ENCODE measurements at places on chromosomes 5 and 9.

DNA sequence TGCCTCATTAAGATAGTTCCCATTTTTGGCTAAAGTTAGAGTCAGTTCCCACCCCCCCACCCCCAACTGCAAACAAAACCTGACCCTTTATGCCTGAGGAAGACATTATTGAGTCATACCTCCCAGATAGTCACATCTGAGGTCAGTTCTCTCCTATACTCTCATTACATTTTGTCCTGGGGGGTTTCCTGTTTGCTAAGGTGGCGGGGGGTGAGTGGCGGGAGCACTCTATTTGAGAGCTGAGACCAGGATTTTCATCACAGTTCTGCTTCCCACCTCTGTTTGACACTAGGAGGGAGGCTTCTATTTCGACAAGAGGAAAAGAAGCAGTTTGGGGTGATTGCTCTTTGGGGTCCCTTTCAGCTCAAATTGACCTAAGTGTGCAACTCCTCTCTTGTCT, 59.4 kb upstream of the ICE1 start:
- no peak for DNase-seq

- no peak for DNase-seq
Observed at GRCh38 chr9:76895186-76895585, 10.7 kb downstream of the PRUNE2 start.

GRCh38 chr5:68443091-68443490, 227.5 kb downstream of the PIK3R1 start:
- no peak for DNase-seq

DNA sequence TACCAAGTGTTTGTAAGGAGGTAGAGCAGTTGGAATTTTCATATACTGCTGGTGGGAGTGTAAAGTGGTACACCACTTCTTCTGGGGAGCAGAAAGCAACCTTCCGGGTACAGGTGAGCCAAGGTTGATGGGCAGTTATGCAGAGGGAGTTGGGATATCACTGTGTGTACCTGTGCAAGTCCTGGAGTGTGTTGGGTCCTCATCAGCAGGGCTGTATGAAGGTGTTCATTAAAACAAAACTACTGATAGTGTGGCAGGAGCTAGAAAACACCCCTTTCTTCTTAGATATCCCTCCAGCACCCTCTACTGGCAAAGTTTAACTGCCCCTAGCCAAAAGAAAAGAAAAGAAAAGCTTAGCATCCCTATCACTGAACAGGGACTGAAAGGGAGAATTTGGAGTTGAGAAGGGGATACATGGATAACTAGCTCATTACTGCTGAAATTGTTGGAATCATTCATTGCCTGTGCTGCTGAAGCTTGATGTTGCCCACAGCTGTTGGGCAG, 10.7 kb downstream of the MARCHF6 start:
- DNase-seq: no peak

DNA sequence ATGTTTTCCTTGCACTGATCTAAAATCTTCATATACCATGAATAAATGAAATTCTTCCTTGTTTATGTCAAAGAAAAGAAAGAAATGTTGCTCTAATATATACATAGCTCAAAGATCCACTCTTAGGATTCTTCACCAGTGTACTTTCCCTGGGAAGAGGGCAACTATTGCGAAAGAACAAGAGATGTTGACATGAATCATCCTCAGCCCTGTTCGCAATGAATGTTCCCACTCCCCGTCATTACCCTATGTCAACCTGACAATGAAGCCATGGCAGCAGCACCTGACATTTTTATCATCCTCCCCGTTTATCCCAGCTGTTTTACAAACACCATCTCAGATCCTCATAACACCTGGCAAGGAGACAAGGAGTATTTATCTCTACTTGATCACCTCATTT, 409.1 kb upstream of the GRIA1 start:
- no peak for DNase-seq

DNA sequence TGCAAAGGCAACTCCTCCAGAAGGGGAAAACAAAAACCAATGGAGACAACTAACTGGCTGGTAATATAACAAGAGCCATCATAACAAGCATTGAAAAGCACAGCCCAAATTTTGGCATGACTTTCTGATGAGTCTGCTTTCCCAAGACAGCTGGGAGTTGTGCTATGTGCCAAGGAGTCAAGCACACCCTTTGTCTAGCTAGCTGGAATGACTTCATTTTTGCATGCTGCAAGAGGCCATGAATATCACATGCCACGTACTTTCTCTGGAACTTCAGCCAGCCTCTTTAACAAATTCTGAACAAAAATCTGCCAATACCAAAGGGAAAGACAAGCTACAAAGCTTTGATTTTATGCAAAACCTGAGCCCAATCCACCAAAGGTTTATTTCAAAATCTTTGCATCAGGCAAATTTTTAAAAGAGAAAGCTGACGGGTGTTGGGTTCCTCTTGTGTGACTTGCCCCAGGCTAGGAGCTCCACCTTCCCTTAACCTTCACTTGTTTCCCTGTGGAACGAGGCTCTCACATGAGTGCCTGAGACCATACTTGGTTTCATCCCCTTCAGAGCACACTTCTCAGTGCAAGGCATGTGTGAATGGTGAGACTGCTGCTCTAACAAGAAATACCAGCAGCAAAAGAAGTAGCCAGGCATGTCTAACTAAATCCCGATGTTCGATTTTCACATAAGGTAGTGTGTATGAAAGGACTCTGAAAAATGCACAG, 47.3 kb downstream of the S1PR3 start:
- DNase-seq: no peak

- DNase-seq: no peak
Observed at GRCh38 chr5:142872795-142873194, 102.6 kb downstream of the ARHGAP26 start.

DNA sequence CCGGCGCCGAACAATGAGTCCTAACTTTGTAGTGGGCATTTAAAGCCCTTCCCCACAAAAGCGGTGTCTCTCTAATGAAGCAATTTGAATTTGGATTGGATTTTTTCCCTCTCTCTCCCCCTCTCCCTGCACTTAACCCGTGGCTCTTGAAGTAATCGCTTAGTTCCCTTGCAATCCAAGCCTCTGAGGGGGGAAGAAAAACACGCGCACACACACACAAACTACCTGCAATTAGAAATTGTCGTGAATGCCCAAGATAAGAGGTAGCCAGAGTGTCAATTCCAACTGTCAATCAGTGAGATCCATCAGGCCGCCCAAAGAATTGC, 1.2 kb downstream of the LHX6 start:
- no peak for DNase-seq

DNA sequence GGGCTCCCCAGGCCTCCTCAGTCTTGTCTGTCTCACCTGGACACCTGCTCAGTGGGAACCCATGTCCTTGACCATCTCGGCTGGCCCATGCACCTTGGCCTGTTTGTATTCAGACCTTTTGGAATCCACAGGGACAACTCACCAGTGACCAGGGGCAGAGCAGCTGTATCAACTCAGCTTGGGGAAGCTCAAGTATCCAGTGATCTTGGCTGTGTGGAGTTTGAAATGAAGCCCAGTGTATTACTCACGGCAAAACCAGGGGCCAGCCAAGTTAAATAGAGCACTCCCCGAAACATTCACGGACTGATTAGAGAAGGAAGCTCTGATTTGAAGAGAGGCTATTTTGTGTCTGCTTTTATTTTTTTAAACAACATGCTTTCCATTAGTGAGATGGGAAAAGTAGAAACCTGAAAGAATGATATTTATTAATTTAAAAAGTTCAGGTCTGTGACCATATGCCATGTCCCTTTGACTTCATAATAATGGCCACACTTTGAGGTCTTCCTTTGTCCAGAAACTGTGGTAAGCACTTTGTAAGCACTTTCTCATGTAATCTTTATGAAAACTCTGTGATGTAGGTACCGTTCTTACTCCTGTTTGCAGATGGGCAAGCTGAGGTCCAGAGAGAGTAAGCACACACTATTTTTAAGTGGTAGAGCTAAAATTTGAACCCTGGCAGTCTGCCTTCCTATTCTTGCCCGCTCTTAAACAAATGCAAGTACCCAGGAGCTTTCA, 656.5 kb downstream of the BNC2 start:
- no peak for DNase-seq

DNA sequence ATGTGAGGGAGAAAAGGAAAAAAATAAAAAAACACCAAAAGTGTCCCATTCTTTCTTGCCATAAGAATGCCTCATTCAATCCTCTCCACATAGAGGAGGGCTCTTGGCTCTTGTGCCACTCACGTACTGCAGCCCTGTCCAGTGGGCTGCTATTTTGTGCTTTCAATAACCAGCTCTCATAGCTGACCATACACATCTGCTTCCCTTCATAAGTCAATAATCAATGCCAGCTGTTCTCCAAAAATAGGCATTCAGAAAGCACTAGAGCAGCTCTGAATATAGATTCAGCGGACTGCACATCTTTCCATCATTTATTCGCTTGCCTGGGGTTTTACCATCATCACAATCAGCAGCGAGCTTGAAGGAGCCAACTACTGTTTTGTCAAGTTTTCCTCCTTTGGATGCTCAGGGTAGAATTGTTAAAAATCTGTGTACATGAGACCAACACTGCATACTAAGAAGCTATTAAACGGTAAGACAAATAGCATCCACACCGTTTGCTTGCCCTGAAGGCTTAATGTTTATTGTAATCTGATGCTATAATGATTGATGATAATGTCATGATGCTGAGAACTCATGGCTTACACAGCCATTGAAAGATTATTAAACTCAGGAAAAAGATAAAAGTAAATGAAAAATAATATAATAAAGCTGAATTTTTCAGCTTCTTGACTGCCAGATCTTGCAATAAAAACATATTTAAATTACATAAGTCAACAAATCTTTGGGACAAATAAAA, 80.0 kb downstream of the OXCT1 start:
- DNase-seq: no peak

- no peak for DNase-seq
Observed at GRCh38 chr9:99336005-99336404, 113.9 kb downstream of the SEC61B start.

DNA sequence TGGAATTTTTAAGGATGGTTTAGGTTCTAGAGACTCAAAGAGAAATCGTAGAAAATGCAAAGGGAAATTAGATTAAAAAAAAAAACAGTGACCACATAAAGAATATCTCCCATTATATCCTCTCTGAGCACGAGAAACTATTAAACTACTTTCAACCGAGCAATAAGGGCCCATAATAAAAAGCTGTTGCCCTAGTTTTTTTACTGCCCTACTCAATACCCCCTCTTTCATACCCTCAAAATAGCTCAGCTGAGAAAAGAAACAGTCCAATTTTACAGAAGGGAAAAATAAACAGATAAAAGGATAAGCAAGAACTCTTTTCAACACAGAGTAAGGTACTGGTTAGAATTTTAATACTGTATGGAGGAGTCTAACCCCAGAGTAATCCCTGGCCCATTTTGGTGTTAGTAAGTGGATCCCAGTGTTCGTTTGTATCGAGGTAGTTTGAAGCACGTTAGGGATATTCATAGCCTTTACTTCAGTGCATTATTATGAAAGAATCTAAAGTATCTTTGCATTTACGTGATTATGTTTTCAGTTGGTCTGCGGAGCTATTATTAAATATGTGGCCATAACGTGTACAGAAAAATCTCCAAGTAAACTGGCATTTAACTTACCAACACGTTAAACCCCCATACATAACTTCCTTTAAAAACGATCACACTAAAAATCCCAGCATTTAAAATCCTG, 980 bp upstream of the RHOBTB3 start:
- DNase-seq: no peak

DNA sequence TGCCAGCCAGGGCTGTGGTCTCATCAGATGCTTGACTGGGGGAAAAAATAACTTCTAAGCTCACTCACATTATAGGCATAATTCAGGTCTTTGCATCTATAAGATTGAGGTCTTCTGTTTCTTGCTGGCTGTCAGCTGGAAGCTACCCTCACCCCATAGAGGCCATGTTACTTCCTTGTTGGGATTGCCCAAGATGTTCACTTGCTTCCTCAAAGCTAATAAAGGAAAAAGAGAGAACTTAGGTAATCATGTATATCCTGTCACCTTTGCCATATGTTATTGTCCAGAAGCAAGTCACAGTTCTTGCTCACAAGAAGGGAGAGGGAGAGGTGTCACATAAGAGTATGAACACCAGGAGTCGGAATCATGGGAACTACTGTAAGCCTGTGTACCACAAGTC, 38.7 kb upstream of the ANKRD34B start:
- DNase-seq: no peak

DNA sequence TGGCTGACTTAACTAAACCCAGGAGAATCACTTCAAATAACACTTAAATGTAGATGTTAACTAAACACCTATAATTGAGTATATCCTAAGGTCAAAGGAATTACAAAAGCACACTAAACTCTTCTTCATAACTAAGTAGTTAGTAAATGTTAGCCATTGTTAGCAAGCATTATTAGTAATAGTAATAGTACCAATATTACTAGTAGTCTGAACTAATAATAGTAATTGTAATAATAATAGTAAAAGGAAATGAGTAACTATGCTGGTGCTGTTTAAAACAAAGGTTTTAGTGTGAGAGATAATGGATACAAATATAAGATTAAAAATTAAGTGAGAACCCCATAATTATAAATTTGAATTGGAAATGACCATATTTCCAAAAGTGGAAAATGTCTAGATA, 641.9 kb upstream of the RORB start:
- no peak for DNase-seq

DNA sequence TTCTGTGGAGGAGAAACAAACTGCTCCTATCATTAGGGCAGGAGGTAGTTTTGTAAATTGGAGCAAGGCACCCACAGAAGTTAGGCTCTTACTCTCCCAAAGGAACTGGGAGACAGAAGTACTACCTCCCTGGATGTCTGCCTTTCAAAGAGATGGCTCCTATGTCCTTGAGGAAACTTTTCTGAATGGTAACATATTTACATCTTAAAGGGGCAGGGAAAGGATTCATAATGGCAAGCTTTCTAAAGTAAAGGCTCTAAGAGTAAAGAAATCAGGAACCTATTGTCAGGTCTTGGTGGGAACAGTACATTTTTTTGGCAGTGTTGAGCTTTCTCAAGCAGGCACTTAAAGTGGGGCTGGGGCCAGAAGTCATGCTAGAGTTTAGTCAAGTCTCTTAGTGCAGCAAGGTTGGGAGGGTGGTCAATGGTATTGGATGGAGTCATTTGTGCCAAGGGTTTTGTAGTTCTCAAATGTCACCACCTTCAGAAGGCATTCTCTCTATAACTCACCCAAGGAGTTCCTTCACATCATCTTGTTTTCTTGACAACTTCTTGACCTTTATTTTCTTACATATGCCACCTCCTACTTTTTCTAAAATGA, 26.3 kb upstream of the NDFIP1 start:
- DNase-seq: no peak

- DNase-seq: no peak
Observed at GRCh38 chr5:143182106-143182505, 221.4 kb downstream of the NR3C1 start.

DNA sequence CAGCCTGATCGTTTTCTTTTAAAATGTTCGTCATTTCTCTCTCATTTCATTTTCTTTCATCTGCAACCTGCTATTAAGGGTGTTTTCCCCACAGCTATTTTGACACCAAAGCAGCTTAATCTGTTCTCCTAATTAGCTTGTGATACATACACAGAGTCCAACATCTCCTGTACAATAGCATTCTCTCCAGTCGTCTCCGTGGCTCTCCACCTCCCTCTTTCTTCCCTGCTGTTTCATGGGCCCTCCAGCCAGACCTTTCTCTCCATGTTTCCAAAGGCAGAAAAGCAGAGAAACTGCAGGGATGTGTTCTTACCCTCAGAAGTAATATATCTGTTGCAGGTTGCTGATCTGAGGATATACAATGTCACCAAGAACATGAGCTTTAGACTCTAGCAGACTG, 88.8 kb upstream of the SPOCK1 start:
- no peak for DNase-seq

- no peak for DNase-seq
Observed at GRCh38 chr9:78707481-78707991, 410.6 kb downstream of the PSAT1 start.

Measured in stimulated activated CD8-positive, alpha-beta memory T cell treated with anti-CD3 and anti-CD28 coated beads, Interleukin-4, amount 100 ng/mL, for 1 hour (primary cell).